Mucosa of descending colon (tissue), 3 donors: ENCODE measurements at places on chromosomes 3 and 15. TPM values are rescaled to one million over a fixed set of nuclear protein-coding genes. Genes with fewer than 3 reads are reported as not detected.

DNA sequence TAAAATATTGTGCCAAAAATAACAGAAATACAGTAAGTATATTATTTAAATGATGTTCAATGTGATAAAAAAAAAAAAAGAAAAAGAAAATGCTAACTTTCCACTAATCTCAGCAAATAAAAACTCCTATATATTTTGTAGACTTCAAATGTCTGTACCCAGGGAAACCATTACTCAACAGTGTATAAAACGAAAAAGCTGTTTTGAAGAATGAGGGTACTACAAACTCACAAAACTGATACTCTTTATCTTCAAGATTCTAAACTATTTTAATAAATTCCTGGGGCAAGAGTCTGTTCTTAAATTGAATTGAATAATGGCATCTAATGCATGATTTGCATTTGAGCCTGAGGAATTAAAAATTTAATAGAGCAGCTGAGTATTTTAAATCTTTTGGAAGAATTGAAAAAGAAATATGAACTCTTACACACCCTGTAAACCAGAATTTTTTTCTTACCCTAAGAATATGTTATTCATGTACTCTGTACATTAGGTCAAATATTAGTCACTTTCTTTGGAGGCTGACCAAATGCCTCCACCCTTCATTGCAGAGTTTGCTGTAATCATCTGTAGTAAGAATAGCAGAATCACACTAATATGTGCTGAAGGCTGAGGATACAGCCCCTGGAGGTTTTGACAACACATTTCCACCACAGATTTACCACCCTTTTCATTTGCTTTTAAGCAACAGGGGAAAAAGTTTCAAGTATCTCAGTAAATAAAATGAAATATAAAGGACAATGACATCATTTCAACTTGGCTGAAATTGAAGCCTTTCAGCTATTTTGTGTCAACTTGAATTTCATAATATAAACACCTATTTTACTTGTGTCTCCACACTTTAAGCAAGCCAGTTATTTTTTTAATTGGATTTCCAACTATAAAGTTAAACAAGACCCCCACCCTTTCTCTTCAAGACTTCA is 79.7 kb downstream of the FBN1 start:
- DNase-seq, result no peak

GRCh38 chr15:33296050-33296449 is 14.7 kb upstream of the RYR3 start:
- DNase-seq, result no peak

- DNase-seq, result peak; percentile 28
These were observed 14.2 kb downstream of the IQGAP1 start for GRCh38 chr15:90402223-90402622.

The ACP3 gene
- 9.6 TPM for total RNA-seq

The ROPN1 gene
- total RNA-seq, result 0.41 TPM
